Occipital lobe (tissue), 3 donors: ENCODE measurements at places on chromosomes 6 and 20.

- DNase-seq, result no peak
These were observed 2.6 kb downstream of the PTK7 start for GRCh38 chr6:43078691-43079090.

- no peak for DNase-seq
These were observed 297.8 kb upstream of the RSPO3 start for GRCh38 chr6:126820634-126821033.

DNA sequence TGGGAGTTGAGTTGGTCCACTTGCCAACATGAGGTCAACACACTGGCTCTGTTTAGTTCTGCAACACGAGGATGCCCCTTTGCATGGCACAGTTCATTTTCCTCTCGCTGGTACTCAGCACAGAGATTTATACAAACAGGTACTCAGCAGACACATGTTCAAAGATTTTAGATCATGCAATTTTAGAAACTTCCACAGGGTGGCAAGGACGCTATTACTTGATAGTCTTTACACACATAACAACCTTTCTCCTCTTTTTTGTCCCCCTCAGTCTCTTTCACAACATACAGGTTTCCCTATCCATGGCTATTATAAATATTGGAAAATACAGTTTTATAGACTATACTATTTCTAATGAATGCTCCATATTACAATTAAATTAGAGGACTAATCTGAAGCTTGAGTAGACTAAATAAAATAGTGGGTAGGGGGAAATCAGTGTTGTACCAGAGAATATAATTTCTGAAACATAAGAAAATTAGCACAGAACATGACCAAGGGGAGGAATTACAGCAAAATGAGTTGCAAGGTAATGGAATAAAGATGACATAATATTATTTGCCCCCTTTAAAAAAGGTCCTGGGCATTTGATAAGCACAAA, 331.8 kb upstream of the BTBD3 start:
- DNase-seq, result no peak

- peak; percentile 6 for DNase-seq
These were observed 278.4 kb upstream of the PTCHD4 start for GRCh38 chr6:48389146-48390043.

GRCh38 chr6:5507131-5507681, 245.9 kb downstream of the FARS2 start:
- DNase-seq, result no peak
